ENCODE measurements at places on chromosomes 3 and 15. TPM values are rescaled to one million over a fixed set of nuclear protein-coding genes. Genes with fewer than 3 reads are reported as not detected.

Gene SPINK8
- total RNA-seq, result not detected

Gene GCNT3
- total RNA-seq, result not detected

Gene RLBP1
- not detected for total RNA-seq

Gene TNFAIP8L3
- total RNA-seq, result 0.31 TPM

GRCh38 chr15:67922971-67923945 lies 83.4 kb upstream of the RNU6-1 start:
- no peak for DNase-seq

- no peak for DNase-seq
Observed at GRCh38 chr3:46110701-46111493, 83.6 kb upstream of the XCR1 start.

- DNase-seq, result no peak
Observed at GRCh38 chr15:68682330-68682729, 103.5 kb downstream of the CORO2B start.

- no peak for DNase-seq
Observed at GRCh38 chr3:16999871-17000270, 115.1 kb downstream of the PLCL2 start.

- no peak for DNase-seq
Observed at GRCh38 chr3:134597390-134597970, 53.3 kb downstream of the KY start.

- no peak for DNase-seq
Observed at GRCh38 chr3:149013726-149014125, 22.4 kb downstream of the GYG1 start.

DNA sequence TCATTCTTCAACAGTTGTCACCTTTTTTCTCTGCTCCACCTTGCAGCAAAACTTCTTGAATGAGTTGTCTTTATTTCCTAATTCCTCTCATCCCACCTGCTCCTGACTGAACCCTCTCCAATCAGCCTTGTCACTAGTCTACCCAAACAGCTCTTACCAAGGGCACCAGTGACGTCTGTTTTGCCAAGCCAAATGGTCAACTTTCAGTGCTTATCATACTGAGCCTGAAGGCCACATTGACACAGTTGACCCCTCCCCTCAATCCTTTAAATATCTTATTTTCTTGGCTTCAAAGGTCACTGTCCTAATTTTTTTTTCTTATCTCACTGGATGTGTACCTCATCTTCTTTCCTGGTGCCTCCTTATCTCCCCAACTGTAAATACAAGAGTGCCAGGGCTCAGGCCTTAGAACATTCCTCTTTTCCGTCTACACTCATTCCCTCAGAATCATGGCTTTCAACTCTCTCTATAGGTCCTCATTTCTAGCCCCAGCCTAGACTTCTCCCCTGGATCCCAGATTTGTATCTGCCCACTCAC lies 43.2 kb downstream of the CMTM8 start:
- no peak for DNase-seq

GRCh38 chr15:85872125-85872524 lies 77.4 kb upstream of the KLHL25 start:
- no peak for DNase-seq

GRCh38 chr15:75228787-75229186 lies 27.1 kb downstream of the C15orf39 start:
- DNase-seq, result no peak

DNA sequence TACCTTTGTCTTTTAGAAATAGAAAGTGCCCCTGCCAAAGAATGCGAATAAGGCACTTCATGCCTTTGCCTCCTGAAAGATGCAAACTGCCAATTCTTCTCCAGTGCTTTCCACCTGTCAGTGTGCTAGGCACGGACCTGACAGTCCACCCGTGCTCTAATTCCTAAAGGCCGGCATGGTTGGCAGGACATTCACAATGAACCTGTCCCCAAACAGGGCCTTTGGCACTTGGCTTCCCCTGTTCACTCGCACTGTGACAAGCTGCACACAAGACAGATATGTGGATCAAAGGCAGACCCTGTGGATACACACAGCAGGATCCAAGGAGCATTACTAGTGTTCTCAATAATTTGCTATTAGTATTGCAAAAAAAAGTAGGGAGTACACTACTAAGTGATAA lies 505.7 kb upstream of the AGTR1 start:
- DNase-seq, result no peak

- no peak for DNase-seq
Observed at GRCh38 chr3:72214066-72214951, 429.4 kb upstream of the PROK2 start.

- no peak for DNase-seq
Observed at GRCh38 chr3:124960105-124960504, 25.6 kb upstream of the MUC13 start.

- DNase-seq, result no peak
Observed at GRCh38 chr3:59456852-59457485, 407.1 kb upstream of the CFAP20DC start.

GRCh38 chr3:108089579-108089978 lies 1.3 kb downstream of the CD47 start:
- DNase-seq, result no peak

DNA sequence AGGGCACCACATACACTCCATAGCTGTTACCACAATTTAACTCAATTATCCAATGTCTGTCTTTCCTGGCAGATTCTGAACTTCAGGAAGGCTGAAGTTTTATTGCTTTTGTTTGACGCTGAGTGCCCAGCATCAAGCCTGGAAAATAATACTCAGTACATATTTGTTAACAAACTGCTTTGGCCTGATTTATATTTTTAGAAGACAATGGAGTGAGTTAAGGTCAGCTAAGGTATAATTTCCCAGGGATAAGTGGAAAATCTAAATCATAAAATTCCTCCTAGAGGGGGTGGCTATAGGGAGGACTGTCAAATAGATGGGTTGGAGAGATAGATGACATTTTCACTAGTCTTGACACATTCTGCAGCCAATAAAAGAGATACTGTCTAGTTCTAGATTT lies 659.4 kb upstream of the ADAMTS9 start:
- DNase-seq, result no peak

- no peak for DNase-seq
Observed at GRCh38 chr3:197881970-197882338, 68.0 kb upstream of the RPL35A start.

- no peak for DNase-seq
Observed at GRCh38 chr3:59069838-59070237, 20.0 kb upstream of the CFAP20DC start.

- DNase-seq, result no peak
Observed at GRCh38 chr15:48500595-48500994, 144.9 kb downstream of the FBN1 start.

All from H9 (cell line).